ENCODE measurements at places on chromosomes 6 and 20.

- DNase-seq = no peak
These were observed 14.2 kb upstream of the SLCO4A1 start for GRCh38 chr20:62627901-62628612.

GRCh38 chr6:12017263-12017662, 5.2 kb downstream of the HIVEP1 start:
- no peak for DNase-seq

DNA sequence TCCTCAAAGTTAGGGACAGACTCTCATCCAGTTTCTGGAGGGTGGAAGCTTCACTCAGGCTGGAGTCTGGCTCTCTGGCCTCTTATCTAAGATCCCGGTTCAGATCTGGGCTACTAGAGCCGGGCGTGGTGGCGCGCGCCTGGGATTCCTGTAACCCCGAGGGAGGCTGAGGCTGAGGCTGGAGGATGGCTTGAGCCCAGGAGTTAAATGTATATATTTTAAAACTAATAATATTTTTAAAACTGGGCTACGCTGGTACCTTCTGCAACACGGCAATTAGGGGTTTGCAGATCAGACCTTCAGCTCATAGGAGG, 710 bp upstream of the ZNF343 start:
- DNase-seq = no peak

DNA sequence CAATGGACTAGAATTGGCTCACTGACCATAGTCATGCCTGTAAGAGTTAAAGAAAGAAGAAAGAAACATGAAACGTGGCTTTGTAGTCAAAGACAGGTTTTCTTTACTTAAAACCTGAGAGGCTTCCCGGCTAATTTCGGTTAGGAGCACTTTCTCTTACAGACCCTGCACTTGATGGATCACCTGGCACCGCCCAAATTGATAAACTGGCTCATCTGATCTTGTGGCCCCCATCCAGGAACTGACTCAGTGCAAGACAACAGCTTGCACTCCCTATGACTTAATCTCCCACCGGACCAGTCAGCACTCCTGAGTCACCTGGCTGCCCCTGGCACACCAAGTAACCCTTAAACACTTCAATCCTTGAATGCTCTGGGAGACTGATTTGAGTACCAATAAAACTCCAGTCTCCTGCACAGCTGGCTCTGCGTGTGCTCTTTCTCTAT, 12.3 kb downstream of the TMEM14B start:
- no peak for DNase-seq

DNA sequence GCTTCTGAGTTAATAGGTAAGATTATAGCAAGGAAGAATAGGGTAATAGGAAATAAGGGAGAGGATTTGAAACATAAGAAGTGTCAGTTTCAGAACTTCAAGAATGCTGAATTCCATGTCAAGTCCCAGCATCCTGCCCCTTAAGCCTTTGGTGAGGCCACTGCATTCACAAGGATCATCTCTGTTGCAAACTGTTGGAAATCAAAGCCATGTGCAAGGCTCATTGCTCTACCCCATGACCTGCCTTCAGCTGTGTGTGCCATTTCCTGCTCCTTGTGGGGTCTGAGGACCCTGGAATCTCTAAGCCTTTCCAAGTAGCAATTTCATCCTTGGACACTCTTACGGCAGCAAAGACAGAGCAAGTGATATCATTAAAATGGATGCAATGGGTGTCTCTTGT, 203.0 kb downstream of the CDC5L start:
- no peak for DNase-seq

- no peak for DNase-seq
These were observed 212.5 kb upstream of the ECI2 start for GRCh38 chr6:4347877-4348276.

DNA sequence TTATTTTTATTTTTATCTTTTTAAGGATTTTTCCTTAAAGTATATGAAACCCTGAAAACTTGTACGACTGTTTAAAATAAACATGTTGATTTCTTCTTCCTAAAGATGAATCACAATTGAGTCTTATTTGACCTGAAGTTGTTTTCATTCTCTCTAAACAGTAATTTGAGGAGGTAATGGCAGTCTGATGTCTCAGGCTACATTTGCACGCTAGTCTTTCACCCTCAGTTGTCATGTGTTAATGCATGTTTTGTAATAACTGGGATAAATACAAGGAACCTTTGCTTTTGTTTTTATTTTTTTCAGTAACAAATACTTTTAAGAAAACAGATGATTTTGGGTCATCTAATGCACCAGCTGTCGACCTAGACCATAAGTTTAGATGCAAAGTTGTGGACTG, 55.2 kb downstream of the SCAND1 start:
- DNase-seq = no peak

DNA sequence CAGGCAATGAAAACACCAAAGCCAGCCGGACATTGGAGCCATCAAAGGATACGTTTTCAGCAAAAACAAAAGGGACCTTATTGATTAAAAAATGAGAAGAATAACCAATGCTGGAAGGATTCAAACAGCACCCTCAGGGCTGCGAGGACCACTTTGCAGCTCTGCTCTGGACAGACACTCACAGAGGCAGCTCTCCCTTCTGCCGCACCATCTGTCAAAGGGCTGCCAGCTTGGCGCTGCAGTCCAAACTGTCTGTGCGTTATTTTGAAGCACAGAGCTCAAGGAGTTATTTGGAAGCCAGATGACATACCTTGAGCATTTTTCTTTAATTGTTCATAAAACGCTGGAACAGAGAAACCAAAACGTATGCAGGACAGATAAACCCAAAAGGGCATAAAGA, 85.2 kb downstream of the KIF16B start:
- no peak for DNase-seq

DNA sequence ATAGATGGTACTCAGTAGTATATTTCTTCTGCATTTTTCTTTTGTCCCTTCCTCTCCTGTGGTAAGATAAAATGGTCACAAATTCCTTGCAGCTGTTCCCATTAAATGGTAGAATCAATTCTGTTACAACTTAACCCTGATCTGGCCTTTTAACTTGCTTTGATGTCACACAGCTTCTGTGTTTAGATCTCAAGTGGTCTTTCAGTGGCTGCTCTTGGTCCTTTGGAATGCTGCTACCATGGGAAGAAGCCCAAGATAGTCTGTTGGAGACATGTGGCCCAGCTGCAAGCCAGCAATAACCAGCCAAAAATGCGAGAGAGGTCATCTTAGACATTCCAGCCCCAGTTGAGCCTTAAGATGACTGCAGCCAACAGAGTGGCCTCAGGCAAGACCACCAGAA, 429.7 kb downstream of the KIF16B start:
- DNase-seq = no peak

DNA sequence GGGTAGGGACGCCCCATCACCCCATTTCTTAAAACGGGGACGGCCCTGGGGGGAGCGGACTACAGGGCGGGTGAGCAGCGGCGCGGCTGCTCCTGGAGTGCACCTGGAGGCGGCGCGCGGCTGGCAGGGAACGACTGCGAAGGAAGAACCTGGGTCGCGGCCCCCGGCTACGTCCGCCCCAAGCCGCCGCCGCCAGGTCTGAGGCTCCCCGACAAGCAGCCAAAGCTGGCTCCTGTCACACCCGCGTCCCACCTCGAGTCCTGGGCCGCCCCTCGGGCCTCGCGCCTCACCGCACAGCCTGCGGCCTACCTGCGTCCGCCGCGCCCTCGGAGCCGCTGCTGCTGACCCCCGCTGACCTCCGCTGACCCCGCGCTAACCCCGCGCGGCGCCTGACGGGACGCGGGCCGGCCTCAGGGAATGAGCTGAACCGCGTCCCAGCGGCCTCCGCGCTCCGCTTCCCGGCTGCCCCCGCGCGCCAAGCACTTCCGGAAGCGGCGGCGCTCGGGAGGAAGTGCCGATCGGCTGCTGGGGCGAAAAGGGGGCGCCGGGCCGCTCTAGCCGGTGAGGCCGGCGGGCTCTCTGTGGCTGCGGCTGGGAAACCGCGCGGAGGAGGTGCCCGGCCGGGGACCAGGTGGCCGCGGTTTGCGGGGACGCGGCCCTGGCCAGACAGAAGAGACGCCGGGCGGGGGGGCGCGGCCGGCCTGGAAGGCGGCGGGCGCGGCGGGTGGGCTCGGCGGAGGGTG, at the start of the genes ARFRP1 and ZGPAT:
ARFRP1 (minus strand) TSS at position 419 of the 743 bp plus-strand sequence. CDS start 885 bp downstream, outside the sequence.
ZGPAT (plus strand) TSS at position 482 of the 743 bp plus-strand sequence. CDS start 542 bp downstream, outside the sequence.
- peak; percentile 56 for DNase-seq

- DNase-seq = no peak
These were observed 63.3 kb upstream of the SLC2A12 start for GRCh38 chr6:134115715-134116074.

DNA sequence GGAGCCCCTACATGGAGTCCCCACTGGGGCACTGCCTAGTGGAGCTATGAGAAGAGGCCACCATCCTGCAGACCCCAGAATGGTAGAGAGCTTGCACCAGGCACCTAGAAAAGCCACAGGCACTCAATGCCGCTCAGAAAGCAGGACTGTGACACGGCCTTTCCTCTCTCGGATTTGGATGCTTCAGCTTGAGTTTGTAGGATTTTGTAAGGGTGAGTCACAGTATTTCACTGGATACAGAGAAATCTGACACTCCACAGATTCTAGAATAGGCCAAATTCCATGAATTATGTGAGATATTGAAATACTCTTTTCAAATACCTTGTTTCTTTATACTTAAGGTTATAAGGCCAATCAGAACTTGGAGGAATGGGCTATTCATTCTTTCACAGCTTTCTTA, 424.5 kb downstream of the HTR1B start:
- DNase-seq = no peak

DNA sequence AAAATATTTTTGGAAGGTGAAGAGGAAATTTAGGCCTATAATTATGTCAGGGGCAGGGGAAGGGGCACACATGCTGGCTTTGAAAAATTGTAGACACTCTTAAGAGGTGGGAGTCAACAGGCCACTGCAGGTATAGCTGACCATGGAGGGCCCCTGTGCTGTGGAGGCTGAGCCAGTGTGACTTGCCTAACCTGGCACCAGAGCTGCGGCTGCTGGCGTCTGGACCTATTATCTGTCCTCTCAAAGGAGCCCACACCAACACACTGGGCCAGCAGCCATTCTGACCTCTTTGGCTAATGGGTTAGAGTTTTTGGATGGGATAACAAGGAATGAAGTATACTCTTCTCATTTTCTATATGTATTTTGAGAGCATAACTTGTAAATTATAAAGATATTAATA, 4.5 kb downstream of the GID8 start:
- no peak for DNase-seq

DNA sequence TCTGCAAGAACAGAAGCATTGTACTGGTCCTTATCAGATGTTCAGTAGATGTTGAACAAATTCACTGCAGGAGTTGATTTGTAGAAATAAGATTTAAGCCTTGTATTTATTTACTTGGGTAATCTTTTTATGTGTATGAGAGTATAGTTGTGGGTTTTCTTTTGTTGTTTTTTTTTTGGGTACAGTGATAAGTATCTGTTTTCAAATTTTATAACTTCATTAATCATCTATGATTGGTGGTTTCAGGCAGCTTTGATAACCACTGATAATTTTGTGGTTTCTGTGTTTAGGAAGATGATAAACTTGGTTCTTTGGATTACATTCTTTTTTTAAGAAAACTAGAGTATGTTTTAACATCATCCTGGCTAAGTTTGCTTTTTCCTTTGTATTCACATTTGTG, 2.8 kb downstream of the AFDN start:
- no peak for DNase-seq

GRCh38 chr6:24859608-24860200, 61.0 kb upstream of the ARMH2 start:
- DNase-seq = no peak

DNA sequence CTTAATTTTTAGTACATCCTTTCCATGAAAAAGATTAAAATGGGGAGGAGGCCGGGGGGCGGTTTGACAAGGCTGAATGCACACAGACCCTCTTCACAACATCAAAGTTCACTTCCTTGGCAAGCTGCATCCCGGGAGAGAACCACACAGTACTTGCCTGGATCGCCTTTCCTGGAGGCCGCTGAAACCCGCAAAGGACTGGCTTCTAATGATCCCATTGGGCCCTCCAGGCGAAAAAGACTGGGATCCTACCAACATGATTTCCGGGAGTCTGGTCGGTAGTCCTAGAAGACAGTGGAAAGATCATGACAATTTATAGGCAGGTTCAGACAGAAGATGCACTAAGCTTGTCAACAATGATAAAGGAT, 60.2 kb downstream of the RIPOR2 start:
- no peak for DNase-seq
